Dermis blood vessel endothelial cell (primary cell): ENCODE measurements at places on chromosomes 2 and 18. TPM values are rescaled to one million over a fixed set of nuclear protein-coding genes. Genes with fewer than 3 reads are reported as not detected.

The EMILIN1 gene
- total RNA-seq, result 33.7 and 41.9 TPM in 2 replicates

The IL36A gene
- not detected in 2 replicates for total RNA-seq

The CDH2 gene
- 1.8 and 1.9 TPM in 2 replicates for total RNA-seq

The AMER3 gene
- total RNA-seq, result not detected in 2 replicates

The SRD5A2 gene
- total RNA-seq, result not detected in 2 replicates

The DPYSL5 gene
- total RNA-seq, result not detected in 2 replicates

The ALPI gene
- total RNA-seq, result not detected in 2 replicates

The ITSN2 gene
- 59.7 and 68.2 TPM in 2 replicates for total RNA-seq

The SKA1 gene
- total RNA-seq, result 4.6 and 18.0 TPM in 2 replicates

The STPG4 gene
- total RNA-seq, result 0.14 TPM in 1 of 2 replicates, not detected in the other

The ALPG gene
- 0.05 TPM in 1 of 2 replicates, not detected in the other for total RNA-seq

The CHRND gene
- not detected in 2 replicates for total RNA-seq

The SP5 gene
- not detected in 2 replicates for total RNA-seq

The PMAIP1 gene
- 11.7 and 14.3 TPM in 2 replicates for total RNA-seq
